ENCODE measurements at places on chromosomes 12 and 14. TPM values are rescaled to one million over a fixed set of nuclear protein-coding genes. Genes with fewer than 3 reads are reported as not detected.

DNA sequence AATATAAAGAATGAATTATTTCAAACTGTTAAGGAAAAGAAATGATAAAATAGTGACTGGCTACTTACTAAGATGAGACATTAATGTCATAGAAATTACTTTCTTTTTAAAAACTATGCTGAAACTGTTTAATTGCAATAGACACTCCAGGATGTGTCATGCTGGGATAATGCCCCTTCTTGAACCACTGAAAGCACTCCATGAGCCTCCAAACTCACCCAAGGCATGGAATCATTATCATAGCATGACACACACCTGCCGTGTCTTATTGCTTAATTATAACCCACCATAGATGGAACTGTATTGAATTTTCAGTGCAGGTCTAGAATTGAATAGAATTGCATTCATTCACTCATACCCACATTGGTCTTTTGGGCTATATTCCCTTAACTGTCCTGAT is 4.3 kb downstream of the MBIP start:
- no peak for DNase-seq

DNA sequence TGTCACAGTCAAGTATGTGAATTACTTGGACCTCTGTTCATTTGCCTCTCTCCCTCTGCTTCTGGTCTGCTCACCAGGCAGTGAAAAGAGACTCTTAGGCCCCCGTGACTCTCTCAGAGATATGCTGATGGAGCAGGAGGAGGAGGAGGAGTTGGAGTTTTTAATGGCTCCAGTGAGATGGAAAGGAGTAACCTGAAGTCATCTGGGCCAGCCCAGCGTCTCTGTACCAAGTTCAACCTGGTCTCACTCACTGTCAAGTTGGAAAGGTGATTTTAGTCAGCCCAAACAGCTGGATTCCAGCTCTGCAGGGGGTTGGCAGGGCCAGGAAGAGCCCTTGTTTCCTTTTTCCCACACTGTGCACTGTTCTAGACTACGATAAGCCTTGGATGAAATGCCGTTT is 48.6 kb downstream of the SH2B3 start:
- no peak for DNase-seq

DNA sequence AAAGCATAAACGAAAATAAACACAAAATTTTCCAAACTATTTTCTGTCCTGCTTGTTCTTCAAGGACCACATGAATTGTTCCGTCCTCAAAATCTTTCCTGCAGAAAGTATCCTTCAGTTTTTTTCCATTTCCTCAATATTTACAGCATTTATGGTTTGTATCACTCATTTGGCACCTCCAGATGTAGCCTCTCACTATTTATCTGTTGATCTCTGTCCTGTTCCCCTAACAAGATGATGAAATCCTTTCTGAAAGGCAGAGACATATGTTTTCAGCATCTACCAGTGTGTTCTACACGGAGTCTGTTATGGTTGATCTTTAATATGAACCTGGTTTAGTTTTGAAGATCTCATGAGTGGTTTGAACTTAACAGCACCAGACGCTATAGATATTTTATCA is 490.2 kb downstream of the NELL2 start:
- DNase-seq: no peak

- DNase-seq: no peak
Measured at GRCh38 chr14:91277546-91278382, 33.3 kb upstream of the GPR68 start.

- DNase-seq: peak; percentile 8
Measured at GRCh38 chr14:104394409-104394851, 185.1 kb upstream of the C14orf180 start.

DNA sequence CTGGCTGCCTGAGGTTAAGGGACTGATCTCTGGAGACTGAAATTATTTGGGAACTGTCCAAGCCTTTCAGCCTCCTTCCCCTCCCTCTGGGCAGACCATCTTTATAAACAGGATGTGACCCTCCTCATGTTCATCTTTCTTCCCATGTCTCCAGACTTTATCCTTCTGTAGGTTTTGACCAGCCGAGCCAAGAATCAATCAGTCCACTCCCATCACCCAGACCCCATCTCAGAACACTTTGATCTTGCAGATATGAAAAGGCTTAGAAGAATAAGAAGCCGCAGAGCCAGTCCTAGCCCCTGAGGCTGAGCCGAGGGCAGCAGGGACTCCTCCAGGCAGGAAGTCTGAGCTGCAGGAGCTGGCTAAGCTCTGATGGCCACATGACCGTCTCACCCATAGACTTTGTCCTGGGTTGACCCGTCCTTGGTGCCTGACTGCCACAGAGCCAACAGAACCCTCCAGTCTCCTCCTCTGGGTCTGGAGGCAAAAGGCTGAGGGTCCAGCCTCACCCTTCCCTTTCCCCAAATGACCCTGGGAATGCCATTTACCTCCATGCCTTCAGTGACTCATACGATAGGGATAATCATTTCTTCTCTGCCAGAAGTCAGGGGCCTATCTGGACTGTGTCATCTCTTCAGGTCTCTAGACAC is 1.6 kb downstream of the KRT71 start:
- peak; percentile 57 for DNase-seq

GRCh38 chr14:61749867-61750266 is 12.4 kb upstream of the SNAPC1 start:
- peak; percentile 47 for DNase-seq

- DNase-seq: no peak
Measured at GRCh38 chr14:47103771-47104170, 452.2 kb upstream of the RPL10L start.

DNA sequence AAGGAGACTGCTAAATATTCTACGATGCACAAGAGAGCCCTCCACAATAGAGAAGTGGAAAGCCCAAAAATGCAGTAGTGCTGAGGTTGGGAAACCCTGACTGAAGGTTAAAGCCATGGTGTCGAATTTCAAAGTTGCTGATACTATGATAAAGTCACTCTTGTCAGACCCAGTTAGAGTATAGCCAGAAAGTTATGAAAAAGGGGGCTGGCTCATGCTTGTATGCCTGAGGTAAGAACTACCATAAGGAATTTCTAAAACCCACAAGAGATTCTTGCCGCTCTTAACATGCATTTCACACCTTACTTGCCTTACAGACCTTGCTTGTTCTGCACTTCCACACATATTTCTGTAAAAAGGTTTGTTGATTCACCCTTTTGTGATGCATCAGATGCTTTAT is 184.6 kb downstream of the SLC6A15 start:
- no peak for DNase-seq

GRCh38 chr14:100034961-100035500 is 30.2 kb upstream of the EVL start:
- no peak for DNase-seq

DNA sequence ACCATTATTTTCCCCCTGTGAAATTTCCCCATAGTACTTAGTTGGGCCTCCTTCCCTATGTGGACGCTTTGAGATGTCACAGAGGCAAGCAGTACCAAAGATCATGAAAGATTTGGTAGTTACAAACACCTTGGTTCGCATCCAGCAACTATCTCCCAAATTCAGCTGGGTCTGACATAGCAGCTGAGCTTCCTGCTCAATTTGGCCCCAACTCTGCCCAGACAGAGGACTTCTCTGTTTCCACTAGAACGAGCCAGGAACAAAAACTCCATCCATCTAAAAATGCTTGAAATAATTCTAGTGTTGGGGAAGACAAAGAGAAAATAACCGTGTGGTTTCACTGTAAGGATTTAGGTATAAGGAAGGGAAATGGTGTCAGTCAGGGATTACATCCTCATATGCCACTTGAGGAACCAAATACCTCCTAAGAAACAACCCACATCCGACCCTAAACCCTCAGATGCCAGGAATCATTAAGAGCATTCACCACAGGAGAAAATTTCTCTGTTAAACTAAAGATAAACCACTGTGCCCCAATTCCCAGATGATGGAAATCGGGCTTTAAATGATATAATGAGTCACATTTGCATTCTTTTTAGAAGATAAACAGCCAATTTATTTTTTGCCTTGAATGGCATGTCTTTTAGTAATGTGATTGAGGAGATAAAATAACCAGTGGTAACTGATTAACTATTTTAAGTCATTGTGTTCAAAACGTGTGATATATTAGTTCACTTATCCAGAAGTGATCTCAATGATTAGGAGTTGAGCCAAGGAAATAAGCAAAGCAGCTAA is 103.7 kb upstream of the IFNG-AS1 start:
- no peak for DNase-seq

- no peak for DNase-seq
Measured at GRCh38 chr14:49478784-49479183, 107.4 kb downstream of the RPS29 start.

DNA sequence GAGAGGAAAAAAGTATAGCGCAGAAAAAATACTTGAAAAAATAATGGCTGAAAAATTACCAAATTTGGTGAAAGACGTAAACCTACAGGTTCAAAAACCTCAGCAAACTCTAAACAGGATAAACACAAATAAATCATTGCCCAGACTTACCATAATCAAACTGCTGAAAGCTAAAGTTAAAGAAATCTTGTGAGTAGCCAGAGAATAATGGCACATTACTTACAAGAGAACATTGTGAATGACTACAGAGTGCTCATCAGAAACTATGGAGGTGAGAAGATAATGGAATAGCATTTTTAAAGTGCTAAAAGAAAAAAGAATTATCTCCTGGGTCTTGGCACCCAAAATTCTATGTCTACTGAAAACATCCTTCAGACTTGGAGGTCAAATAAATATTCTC is 36.0 kb downstream of the ATF1 start:
- no peak for DNase-seq

- DNase-seq: no peak
Measured at GRCh38 chr12:55789171-55789570, 28.4 kb downstream of the SARNP start.

DNA sequence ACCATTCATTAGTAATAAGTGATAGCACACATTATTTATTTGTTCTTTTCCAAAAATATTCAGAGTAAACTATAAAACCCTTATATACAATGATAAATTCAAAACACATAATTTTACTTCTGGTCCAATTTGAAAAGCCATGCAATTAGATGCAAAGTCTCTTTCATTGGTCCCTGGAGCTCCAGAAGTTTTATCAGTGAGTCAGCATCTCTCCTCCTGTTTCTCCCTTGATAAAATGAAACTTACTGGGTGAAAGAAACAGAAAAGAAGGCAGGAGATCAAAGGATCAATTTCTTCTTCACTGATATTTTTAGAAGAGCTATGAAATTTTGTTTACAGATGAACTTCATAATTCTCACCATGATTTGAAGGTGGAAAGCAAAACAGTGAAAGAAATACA is 47.5 kb downstream of the IFNG start:
- no peak for DNase-seq

- DNase-seq: no peak
Measured at GRCh38 chr14:69370061-69370460, 28.0 kb downstream of the ERH start.

DNA sequence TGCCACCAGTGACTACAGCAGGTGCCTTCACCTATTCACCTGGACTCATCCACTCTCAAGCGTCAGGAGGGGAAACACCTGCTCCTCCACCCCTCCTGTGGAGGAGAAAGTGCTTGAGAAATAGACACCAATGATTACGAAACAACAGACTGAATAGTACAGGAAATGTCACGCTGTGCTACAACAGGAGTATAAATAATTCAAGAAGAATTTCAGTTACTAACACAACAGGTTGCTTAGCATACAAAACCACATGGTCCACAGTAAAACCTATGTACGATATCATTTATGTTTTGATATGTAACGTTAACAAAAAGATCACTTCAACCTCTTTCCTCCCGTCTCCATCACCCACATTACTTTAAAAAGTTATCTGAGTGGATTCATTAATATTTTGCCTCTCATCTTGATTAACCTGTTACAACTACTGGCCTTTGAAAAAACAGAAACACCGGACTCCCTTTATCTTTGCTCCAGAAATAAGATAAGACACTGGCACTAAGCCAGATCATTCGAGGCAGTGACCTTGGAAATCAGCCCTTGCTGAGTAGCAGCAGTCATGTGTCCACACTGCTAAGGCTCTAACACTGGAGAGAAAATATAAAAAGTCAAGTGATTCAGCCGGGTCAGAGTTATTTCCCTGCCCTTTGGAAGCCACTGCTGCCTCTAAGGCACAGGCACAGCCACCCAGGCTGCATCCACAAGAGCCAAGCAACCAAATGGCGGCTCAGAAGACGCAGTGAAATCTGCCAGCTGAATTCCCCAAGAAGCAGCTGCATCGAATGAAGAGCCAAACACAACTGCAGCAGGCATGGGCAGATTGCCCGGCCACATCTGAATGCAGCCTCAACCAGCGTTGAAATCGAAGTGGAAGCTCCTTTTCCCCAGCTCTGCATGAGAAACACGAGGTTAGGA is 40.9 kb downstream of the NT5DC3 start:
- DNase-seq: peak; percentile 86

DNA sequence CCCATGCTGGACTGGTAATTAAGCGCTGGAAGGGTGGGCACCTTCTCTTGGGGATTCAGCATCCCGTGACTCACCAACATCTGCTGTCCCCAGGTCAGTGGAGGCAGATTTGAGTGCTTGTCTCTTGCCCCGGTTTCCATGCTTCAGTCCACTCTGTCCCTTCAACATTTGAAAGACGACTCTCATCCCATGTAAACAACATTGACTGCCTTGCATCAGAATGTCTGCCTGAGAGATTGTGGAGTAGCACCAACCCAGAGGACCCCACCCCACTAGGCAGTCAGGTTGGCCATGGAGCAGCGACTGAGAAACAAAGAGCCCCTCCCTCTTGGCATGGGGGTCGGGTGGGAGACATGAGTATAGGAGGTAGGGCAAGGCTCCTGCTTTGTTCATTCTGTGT is 4.9 kb upstream of the STAC3 start:
- no peak for DNase-seq

DNA sequence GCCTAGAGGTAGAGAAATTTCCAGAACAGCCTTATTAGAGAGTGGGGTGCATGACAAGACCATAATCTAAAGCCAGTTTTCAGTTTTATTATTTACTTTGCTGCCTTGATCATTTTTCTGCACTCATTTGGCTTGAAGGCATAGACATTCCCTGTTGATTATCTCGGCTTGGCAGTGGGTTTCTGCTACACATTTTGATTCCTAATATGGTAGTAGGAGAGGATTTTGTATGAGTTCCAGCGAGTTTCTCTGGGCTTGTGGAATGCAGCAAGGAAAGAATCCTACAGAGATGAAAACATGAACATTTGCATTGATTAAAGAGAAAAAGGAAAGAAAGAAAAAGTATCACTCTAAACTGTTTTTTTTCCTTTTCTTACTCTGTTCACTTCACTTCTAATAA is 281.2 kb downstream of the PAWR start:
- peak; percentile 12 for DNase-seq

Gene GPRC5D
- not detected for total RNA-seq

Gene FKBP3
- total RNA-seq: 39.0 TPM

Gene OR6C2
- not detected for total RNA-seq

Gene OLR1
- total RNA-seq: 10.1 TPM

Gene GPD1
- 21.5 TPM for total RNA-seq

Gene NTN4
- total RNA-seq: 35.1 TPM

Gene GRIP1
- 18.9 TPM for total RNA-seq

Gene ARG2
- 9.5 TPM for total RNA-seq

Data from mucosa of gallbladder (tissue), 1 donor.